NCI-H82 (cell line): ENCODE measurements at places on chromosomes 11 and 22.

- peak; percentile 75 for DNase-seq
Measured at GRCh38 chr11:2885678-2886081, at the start of gene CDKN1C. Gene CDKN1C (minus strand): TSS chr11:2885775. CDS start chr11:2885456, 319 bp downstream.

DNA sequence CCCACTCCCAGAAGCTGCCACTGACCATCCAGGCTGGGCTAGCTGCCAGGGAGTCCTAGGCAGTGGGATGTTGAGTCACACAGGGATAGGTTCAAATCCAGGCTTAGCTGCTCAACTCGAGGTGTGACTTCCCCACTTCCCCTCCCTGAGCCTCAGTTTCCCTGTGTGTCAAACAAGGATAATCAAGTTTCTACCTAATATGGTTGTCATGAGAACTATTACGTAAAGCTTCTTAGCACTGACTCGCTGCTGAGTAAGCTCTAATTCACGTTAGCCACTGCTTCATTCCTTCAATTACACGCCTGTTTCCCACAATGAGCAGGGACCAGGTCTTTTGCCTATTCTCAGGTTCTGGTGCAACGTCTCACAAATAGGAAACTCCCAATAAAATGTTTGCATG, 67.7 kb downstream of the SEZ6L start:
- DNase-seq = no peak

GRCh38 chr11:87315229-87315628, 277.5 kb downstream of the TMEM135 start:
- DNase-seq = no peak

- DNase-seq = no peak
Measured at GRCh38 chr11:121927789-121928188, 188.2 kb downstream of the BLID start.

GRCh38 chr11:126637795-126638175, 282.3 kb downstream of the ST3GAL4 start:
- no peak for DNase-seq

- DNase-seq = no peak
Measured at GRCh38 chr22:42961810-42962209, 53.1 kb downstream of the PACSIN2 start.

GRCh38 chr22:48950151-48950915, 877.3 kb downstream of the BRD1 start:
- no peak for DNase-seq

DNA sequence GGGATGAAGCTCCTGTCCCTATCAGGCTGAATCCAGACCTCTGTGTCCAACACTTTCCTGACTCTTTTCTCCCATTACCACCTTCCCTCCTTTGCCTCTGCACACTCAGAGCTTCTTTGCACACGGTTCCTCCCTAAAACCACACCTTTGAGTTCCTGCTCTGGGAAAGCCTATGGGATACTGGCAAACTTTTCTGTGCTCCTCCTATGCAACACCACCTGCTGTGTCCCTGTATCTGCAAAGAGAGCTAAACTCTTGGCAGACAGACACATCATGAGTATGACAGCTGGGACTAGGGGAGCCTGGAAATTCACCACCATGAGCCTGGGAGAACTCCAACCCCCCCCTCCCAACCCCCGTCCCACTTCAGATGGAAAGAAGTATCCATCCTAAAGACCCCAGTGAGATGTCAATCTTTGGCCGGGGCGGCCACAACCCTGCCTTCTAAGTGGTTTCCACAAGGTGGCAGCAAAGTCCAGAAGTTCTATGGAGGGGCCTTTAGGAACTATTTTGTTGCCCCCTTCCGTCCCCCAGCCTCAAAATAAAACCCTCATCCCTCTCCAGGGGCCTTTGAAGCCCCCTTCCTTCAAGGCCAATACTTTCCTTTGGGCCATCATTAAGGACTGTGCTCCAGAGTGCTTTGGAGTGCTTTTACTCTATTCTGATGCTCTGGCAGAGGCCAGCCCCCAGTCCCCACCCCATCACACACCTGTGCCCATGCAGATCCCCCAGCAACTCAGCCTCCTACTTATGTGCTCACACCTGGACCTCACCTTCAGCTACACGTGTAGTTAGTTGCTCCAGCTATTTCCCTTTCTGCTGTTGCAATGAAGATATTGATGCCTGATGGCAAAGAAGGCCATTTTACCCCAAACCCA, 19.4 kb downstream of the HTR3A start:
- DNase-seq = peak; percentile 74

GRCh38 chr22:41382610-41383009, 868 bp downstream of the TEF start:
- DNase-seq = peak; percentile 45

DNA sequence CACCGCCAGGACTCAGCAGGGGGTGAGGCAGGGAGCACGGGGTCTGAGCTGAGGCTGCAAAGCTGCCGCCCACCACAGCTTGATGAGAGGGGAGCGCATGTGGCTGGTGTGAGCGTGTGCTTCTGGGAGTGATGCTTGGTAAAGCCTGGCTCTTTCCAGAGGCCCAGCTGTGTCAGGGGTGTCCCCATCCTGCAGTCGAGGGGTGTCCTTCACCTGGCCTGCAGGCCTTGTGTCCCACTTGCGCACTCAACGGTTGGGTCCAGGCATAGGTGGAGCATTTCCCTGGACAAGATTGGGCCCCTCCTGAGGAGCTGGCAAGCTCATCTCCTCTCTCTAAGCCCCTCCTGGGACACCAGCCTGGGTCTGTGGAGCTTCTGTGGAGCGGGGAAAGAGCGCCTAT, 273.9 kb downstream of the TBC1D22A start:
- no peak for DNase-seq
